ENCODE measurements at places on chromosomes 2 and 18.

GRCh38 chr2:150572961-150573395, 85.5 kb upstream of the RND3 start:
- DNase-seq = no peak

DNA sequence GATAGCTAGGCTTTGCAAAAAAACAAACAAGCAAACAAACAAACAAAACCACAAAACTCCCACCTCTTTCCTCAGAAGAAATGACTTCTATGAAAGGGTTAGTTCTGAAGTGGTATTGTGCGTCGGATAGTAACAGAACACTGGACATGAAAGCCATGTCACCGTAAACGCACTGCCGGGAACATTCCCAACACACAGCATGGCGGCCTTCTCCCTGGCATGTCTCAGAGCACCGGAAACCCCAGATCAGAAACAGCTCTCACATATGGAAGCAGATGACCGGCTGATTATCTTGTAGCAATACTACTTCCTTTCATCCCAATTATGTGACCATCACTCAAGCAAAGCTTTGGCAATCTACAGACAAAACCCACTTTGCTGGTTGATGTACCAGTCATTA, 197.8 kb upstream of the PXDN start:
- no peak for DNase-seq

DNA sequence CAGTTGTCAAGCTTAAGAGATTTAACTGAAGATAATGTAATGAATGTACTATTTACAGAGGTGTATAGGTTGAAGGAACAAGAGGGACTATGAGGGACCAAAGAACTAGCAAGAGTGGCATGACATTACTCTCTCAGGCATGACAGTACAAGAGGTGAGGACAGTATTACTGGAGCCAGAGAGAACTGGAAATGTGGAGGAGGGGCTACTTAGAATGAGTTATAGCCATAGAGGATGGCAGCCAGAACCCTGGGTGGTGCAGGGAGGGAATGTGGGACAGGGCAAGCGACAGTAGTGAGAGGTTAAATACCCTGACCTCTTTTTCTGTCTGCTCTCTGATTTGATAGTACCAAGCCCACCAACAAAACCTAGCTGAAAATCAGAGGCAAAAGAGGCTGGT, 122.6 kb upstream of the UGP2 start:
- no peak for DNase-seq

DNA sequence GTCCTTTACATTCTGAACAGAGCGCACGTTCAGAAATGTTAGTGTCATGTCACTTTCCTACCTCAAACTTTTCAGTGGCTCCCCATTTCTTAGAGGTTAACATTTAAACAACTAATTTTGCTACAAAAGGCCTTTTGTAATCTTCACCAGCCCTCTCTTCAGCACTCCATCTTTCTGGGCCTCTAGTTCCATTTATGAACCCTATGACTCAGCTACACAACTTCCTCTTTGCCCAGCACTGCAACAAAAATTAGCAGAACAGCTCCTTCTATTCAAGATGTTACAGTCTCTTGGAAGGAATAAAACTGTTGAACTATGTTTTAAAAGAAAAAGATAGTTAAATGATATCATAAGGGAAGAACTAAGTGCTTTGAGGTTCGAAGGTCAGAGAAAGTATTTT, 139.9 kb downstream of the VWC2L start:
- DNase-seq = no peak

DNA sequence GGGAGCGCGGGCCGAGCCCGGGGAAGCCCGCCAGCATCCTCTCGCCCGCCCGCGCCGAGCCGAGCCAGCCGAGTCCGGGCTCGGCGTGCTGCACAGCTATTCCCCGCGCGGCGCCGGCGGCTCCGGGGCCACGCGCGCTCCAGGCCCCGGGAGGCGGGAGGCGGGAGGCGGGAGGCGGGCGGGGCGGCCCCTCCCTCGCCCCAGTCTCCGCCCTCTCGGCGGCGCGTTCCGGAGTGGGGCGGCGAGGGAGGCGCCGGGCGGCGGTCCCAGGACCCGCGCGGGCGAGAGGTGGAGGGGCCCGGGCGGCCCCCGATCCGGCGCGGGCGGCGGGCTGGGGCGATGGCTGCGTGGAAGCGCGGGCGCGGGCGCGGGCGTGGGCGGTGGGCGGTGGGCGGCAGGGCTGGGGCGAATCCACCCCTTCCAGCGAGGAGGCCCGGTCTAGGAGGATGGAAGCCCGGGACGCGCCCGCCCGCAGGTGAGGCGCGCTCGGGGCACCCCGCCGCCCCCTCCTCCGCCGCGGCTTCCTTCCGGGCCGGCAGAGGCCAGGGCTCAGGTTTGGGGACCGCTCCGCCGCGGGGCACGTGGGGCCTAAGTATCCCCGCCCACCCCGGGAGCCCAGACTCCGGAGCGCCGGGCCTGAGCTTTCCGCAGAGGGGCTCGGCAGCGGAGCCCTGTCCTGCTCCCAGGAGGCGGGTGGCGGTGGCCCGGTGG, at the start of gene ADCY3:
TSS of gene ADCY3 (minus strand) at position 140 of the 711 bp plus-strand sequence. CDS start 1,250 bp downstream, outside the sequence.
- no peak for DNase-seq

- peak; percentile 43 for DNase-seq
These were observed 25.7 kb downstream of the SRBD1 start for GRCh38 chr2:45585267-45585861.
